ENCODE measurements at places on chromosomes 6 and 20.

DNA sequence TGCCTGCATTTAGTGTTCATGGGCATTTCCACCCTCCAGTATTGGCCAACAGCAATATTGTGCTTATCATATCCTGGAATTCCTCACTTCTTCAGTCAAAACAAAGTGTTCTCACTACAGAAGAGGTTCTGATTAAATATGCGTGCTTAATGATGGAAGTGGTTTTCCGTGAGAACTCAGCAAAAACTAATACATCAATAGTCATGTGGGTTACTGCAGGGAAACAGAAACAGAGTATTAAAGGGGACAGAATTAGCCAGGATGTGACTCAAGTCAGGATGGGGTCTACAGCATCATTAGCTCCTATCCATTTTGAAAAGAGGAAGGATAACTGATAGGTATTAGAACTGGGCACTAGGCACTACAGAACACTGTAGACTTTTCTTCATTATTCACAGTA lies 384.6 kb downstream of the CDKAL1 start:
- DNase-seq = no peak

DNA sequence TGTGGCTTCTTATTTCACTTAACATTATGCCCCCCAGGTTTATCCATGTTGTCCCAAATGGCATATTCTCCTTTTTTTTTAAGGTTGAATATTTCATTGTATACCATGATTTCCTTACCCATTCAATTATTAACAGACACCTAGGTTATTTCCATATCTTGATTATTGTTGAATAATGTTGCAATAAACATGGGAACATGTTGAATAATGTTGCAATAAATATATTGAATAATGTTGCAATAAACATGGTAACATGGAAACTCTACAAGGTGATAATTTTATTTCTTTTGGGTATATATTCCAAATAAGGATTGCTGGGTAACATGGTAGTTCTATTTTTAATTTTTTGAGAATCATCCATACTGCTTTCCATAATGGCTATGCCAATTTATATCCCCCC lies 648.1 kb downstream of the MMUT start:
- DNase-seq = no peak

GRCh38 chr6:137977814-137978213 lies 110.8 kb downstream of the TNFAIP3 start:
- DNase-seq = no peak

DNA sequence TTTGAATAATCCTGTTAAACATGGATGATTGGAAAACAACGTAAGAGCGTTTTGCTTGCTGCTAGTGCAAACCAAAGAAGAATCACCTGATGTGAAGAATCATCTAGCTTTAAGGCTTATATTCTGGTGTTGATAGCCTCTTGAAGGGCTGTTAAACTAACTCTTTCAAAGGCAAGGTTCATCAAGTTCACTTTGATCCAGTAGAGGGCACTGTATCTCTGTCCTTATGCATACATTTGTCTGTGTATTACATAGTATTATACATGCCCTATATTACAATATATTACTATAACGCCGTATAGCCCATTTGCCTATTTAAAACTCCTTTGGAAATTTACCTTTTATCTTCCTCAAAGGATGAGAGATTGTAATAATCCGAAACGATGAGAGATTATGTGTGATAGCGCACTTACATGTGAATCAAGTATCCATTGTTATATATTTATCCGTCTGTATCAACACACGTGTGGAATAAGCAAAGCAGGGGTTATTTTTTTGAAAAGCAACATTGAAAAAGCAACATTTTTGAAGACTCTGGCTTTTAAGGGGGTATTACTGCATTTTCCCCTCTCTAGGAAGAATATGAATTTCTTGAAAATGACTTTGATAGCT lies 50.8 kb upstream of the NRN1 start:
- DNase-seq = peak; percentile 63

DNA sequence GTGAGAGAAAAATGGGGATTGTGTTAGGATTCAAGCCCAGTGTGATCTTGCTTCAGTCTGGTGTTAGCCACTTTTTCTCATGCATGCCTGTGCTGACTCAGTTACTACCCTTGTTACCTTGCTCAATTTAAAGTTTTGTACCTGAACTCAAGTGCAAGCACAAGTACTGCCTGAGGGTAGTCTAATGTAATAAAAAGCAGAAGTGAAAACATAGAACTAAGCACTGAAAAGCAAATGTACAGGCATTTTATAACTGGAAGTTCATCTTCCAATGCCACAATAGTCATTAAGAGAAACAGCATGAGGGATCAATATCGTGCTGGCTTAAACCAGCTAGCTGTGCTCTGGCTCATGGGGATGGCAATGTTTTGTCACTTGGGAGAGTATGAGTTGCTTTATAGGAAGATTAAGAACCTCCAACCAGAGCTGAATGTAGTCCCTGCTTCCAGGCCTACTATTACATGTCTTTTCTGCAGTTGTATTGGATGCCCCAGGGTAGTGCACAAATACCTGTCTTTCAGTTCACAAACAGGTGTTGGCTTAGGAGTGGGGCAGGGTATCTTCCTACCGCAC lies 48.7 kb downstream of the SLC35F1 start:
- no peak for DNase-seq

DNA sequence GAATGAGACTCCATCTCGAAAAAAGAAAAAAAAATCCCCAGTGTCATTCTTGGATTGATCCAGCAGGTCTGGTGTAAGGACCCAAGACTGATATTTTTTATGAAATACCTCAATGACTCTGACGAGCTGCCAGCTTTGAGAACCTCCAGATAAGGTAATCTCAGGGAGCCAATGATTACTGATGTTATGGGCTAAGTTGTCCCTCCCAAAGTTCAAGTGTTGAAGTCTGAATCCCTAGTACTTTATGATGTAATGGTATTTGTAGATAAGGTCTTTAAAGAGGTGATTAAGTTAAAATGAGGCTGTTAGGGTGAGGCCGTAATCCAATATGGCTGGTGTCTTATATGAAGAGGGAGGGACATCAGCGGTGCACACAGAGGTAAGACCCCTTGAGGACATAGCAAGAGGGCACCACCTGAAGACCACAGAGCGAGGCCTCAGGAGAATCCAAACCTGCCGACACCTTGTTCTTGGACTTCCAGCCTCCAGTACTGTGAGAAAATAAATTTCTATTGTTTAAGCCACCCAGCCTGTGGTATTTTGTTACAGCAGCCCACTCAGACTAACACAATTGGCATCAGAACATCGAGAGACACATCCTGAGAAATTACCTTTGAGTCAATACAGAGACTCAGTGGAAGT lies 19.7 kb upstream of the DDO start:
- DNase-seq = no peak

GRCh38 chr6:132780770-132781371 lies 17.6 kb downstream of the SLC18B1 start:
- no peak for DNase-seq

- peak; percentile 53 for DNase-seq
These were observed 57.9 kb upstream of the MAP7 start for GRCh38 chr6:136607932-136608772.

DNA sequence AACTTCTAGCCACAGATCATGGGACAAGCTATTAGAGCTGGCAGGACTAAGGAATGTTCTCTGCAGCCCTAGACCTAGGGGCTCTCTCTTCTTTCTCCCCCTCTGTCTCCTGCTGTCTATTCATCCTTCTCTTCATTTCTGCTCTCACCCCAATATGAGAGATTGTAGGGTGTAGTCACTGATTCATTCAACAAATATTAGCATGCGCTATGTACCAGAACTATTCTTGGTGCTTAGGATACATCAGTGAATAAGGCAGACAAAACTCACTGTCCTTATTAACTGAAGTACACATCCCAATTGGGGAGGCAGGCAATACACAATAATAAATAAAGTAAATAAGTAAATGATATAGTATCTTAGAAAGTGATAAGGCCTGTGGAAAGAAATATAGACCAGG lies 14.7 kb upstream of the SIRPB2 start:
- no peak for DNase-seq

DNA sequence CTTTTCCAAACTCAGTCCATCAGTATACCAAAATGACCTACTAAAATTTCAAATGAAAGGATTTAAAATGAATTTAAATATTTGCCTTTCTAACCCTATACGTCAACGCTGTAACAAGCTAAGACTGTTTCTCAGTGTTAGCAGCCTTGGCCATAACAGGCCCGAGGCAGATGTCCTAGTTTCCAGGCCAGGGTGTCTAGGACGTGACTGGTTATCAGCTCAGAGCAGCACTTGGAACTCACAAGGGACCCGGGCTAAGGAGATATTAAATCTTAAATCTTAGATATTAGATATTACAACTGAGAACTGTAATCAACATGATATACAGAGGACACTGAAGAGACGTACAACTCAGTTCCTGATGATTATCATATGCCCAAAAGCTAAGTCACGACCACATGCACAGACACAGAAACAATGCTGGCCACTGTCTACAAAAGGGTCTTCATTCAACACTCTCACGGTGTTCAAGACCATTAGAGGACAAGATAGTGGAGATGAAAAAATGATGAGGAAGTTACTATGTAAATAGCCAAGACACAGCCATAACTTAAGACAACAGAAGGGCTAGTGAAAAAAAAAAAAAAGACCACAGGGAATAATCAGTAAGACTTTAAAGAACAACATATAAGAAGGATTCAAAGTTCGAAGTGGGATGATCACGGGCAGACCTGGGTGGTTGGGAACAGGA lies at the start of gene CLDN20:
Gene CLDN20, plus strand, starts transcription at position 641 of the 691 bp plus-strand sequence. CDS start 11,707 bp downstream, outside the sequence.
- no peak for DNase-seq

DNA sequence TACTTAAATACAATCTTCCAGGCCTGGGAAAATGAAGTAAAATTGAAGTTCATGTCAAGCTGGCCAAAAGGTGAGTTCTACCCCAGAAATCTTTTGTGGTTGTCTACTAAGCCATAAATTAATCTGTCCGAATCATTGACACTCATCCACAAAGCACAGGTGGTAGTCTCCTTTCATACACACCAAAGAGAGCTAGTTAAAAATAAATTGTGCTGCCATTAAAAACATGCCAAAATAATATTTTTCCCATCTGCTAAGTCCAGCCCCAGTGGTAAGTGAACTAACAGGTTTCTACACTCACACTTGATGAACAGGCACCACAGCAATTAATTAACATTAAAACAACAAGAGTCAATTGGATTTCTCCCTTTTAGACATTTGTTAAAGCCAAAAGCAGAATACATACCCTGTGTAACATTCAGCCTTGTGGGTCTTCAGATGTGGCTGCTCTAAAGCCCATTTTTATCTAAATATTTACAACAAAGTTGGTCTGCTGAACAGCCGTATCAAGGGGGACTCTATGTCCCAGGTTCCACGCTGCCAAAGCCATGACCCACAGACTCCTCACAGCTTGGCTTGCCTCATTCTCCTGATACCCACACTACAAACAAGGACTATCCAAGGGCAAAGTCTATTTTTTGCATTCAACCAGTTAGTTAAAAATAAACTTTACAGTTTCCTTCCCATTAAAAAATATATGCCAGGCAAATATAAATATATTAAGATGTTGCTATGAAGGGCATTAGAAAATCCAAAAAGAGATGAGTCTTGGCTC lies 490.4 kb downstream of the BMP2 start:
- DNase-seq = no peak

- DNase-seq = no peak
These were observed 707.9 kb upstream of the NRSN1 start for GRCh38 chr6:23418095-23418494.

- DNase-seq = no peak
These were observed 72.4 kb upstream of the GTSF1L start for GRCh38 chr20:43799150-43799711.

Measured in SW480 (cell line).